ENCODE measurements at places on chromosomes 16 and 17. TPM values are rescaled to one million over a fixed set of nuclear protein-coding genes. Genes with fewer than 3 reads are reported as not detected.

ABCA8 gene
- 27.5 TPM for total RNA-seq

SYCE1L gene
- not detected for total RNA-seq

AANAT gene
- not detected for total RNA-seq

ITGAD gene
- total RNA-seq = 0.75 TPM

CBX2 gene
- total RNA-seq = not detected
